ENCODE measurements at places on chromosomes 7 and 10. TPM values are rescaled to one million over a fixed set of nuclear protein-coding genes. Genes with fewer than 3 reads are reported as not detected.

DNA sequence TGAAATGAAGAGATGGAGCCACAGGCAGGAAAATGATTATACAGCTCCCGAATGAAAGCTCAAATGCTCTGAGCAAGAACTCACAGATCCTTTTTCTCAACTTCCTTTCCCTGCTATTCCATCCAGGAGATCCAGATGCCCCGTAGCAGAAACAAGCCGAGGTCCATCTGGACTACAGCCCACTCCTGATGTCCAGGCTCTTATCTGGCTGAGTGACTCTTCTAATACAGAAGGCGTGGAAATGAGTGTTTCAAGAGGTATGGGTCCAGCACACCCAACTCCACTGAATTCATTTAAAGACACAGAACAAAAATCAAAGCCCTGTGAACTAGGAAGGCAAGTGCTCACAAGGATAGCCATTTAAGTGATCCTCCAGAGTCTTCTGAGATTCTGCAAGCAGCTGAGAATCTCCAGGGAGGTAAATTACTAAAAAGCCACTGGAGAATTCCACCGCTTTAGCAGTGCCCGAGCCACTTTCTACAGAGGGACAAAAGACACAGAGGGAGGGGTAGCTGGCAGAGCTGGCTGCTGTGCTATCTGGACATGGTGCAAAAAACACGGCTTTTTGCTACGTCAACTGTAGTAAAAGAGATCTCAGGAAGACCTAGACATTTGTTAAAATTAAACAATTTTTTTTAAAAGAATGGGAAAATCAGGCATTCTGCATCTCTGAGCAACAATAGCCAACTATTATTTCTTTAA, 24.5 kb downstream of the FAM171A1 start:
- no peak for DNase-seq

Gene ATG9B
- 0.68 TPM for total RNA-seq

Gene NAT16
- total RNA-seq = not detected

- no peak for DNase-seq
These were observed 2.4 kb downstream of the HOXA3 start for GRCh38 chr7:27149842-27150567.

Gene DGKB
- total RNA-seq = not detected

DNA sequence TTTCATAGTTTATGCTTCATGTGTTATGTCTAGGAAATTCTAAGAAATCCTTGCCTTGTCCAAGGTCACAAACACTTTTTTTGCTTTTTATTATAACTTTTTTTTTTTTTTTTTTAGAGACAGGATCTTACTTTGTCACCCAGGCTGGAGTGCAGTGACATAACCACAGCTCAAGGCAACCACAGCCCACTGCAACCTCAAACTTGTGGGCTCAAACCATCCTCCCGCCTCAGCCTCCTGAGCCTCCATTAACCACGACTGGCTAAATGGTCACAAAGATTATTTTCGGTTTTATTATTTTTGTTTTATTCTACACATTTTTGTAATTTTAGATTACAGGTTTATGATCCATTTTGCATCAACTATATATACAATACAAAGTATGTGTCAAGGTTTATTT, 7.1 kb upstream of the FAM204A start:
- DNase-seq = no peak

DNA sequence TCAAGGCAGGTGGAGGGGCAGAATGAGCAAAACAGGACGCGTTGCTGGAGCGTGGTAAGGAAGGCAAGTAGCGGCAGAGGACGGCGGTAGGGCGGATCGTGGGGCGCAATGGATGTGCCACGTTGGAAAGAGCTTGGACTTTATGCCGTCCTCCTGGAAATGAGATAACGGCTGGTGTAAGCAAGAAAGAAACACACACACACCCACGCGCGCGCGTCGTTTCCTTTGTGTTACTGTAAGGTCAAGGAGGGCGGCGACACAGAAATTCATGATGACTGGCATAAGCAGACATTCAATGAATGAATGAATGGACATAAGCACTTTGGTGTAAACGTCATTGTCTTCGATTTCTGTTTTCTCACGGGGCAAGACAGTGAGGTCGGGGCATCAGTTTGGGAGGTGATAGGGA, 683 bp upstream of the ENTPD7 start:
- peak; percentile 55 for DNase-seq

DNA sequence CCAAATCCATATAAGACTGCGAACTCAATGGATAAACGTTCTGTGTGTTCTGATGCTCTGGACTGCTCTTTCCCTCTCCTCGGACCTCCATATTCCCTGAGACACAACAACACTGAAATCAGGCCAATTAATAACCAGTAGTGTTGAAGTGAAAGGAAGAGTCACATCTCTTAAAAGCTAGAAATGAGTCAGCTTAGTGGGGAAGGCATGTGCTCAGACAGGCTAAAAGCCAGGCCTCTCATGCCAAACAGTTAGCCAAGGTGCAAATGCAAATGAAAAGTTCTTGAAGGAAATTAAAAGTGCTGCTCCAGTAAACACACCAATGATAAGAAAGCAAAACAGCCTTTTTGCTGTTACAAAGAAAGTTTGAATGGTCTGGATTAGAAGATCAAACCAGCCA, 29.3 kb downstream of the TNS3 start:
- peak; percentile 59 for DNase-seq

DNA sequence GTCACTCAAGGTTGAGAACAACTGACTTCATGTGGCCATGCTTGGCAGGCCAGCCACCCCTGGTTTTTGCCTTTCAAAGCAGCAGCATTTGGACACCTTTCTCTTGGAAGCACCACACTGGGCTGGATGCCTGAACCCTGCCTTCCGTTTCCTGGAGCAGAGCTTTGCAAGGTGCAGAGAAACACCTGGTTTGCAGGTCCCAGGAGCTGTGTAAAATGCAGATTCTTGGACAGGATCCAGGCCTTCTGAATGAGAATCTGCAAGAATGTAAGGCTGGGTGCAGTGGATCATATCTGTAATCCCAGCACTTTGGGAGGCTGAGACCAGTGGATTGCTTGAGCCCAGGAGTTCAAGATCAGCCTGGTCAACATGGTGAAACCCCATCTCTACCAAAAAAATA, 18.0 kb upstream of the DUSP5 start:
- no peak for DNase-seq

DNA sequence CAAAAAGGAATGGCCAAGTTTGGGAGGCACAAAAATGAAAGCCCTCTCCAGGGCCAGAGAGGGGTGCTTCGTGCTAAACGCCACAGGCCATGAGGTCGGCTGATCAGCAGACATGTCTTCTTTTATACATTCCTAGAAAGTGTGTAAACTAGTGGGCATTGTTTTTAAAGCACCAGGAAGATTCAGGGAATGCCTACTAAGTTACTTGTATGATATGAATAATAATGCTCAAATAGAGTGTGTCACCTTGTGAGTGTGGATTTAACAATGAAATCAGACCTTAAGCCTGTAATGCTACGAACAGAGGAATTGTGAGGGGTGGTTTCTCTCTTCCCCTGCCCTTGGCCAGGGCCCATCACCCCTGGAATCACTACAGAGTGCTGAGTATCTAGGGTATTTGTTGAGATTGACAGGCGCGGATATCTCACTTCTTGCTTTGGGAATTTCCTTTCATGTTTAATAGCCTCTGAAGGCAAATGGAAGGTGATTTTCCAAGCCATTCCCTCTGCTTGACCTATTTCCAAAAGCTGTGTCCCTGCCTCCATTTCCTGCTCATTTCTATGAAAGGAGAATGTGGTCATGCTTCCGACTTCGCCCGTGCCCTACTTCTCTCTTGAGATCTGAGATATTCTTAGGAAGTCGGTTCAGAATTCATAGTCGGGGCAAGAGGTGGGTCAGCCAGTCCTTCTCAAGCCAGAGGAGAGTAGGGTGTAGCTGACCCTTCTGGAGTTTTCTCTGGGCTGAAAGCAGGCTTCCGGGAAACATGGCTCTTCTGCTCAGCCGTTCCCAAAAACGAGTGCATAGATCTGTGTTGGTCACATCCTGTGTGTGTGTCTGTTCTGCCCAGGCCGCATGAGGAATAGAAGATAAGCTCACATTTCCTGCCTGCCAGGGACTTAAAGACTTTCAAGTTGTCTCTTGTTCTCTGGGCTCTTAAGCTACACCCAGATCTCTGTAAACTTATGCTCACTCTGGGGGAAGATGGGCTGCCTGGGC, 167.8 kb upstream of the ITGB1 start:
- no peak for DNase-seq

- DNase-seq = no peak
These were observed 1.9 kb downstream of the AKR1C3 start for GRCh38 chr10:5096108-5096507.

GRCh38 chr10:31000071-31000782, 31.4 kb downstream of the ZNF438 start:
- peak; percentile 64 for DNase-seq

Gene HOXA6
- 0.96 TPM for total RNA-seq

DNA sequence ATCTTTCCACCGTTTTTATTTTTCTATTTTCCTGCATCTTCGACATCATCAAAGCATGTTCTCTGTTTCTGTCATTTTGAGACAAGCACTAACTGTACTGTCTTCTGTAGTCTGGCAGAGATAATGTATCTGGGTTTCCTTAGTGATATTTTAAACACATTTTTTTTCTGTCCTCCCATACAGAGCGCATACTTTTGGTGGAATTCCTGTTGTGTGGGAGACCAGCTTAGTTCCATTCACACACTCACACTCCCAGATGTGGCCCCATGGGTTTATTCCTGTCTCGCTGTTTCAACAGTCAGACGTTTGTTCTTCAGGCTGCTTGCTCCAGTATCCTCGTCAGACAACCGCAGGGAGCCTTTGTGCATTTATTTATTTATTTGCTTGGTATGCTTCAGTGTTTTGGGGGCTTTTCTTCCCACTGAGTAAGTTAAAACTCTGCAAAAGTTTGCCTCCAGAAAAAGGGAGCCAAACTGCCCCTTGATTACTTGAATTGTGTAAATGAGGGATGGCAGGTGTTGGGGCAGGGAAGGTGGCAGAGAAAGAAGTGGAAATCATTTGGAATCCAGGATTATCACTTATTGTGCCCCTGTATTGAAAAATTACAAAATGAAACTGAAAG, 456.8 kb upstream of the KLF6 start:
- peak; percentile 6 for DNase-seq

Gene CCM2
- total RNA-seq = 81.5 TPM

DNA sequence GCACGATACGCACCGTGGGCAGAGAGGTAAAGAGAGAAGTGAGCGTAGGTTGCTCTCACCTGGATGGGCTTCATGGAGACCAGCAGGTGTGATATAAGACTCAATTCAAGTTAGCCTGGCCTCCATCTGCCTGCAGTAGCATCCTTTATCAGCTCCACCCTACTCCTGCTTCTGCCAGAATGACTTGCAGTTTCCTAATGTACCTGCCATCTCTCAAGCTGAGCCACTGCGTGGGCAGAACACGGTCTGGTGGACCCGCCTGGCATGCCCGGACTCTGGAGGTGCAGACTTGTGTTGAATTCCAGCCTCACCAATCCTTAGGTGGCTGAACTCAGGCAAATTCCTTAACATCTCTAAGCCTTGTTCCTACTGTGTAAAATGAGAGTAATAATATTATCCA, 64.3 kb downstream of the STEAP1B start:
- DNase-seq = no peak

GRCh38 chr7:50393547-50394252, 56.5 kb downstream of the FIGNL1 start:
- DNase-seq = no peak

- DNase-seq = peak; percentile 49
These were observed 5.2 kb downstream of the DMBT1 start for GRCh38 chr10:122565766-122566206.

Gene CUTC
- total RNA-seq = 13.4 TPM

GRCh38 chr10:94355841-94356240, 6.9 kb downstream of the NOC3L start:
- DNase-seq = no peak

Gene LRRD1
- total RNA-seq = not detected
